ENCODE measurements at places on chromosomes 1 and 21.
A peak's percentile ranks its signal among the peaks of the same experiment; 100 is the strongest.

DNA sequence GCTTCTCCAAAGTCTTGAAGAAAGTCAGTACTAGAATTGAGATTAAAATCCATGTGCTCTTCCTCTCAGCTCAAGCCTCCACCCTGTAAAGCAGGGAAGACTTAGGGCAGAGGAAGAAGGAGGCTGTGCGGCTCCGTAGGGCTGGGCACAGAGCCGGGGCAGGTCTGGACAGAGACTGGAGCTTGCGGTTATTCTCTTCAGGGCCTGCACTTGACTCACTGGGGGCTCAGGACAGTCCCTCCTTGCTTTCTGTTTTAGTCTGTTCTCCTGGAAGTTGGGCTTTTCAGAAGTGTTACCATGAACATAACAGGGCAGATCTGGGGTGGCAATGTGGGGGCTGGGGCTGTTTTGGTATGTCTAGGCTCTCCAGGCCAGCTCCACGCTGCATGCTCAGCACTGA, 21.6 kb upstream of the TRABD2B start:
- DNase-seq = no peak

- DNase-seq = no peak
Observed at GRCh38 chr1:29664711-29665110, 428.4 kb downstream of the PTPRU start.

DNA sequence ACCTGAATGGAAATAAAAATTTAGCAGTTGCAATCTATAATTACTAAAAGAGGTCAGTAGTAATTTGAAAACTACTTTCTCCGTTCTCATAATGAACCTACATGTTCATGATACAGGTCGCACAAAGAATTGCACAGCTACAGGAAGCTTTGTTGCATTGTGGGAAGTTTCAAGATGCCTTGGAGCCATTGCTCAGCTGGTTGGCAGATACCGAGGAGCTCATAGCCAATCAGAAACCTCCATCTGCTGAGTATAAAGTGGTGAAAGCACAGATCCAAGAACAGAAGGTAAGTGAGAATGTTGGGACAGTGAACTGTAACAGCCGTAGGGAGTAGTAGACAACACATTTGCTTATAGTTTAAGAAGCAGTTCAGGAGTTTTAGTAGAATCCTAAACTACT, 68.8 kb upstream of the BMP8A start:
- DNase-seq = no peak

DNA sequence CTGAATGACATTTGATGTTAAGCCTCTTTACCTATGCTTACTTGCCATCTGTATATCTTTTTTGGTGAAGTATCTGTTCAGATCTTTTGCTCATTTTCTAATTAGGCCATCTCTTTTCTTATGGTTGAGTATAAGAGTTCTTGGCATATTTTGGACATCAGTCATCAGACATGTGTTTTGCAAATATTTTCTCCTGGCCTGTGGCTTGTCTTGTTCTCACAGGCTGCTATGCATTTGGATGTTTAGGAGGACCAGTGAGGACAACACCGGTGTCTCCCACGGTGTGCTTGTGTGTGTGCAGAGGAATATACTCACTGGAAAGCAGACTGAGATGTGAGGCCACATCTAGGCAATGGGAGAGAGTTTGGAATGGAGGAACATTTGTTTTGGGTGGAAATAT, 87.1 kb upstream of the LYST start:
- DNase-seq = no peak

DNA sequence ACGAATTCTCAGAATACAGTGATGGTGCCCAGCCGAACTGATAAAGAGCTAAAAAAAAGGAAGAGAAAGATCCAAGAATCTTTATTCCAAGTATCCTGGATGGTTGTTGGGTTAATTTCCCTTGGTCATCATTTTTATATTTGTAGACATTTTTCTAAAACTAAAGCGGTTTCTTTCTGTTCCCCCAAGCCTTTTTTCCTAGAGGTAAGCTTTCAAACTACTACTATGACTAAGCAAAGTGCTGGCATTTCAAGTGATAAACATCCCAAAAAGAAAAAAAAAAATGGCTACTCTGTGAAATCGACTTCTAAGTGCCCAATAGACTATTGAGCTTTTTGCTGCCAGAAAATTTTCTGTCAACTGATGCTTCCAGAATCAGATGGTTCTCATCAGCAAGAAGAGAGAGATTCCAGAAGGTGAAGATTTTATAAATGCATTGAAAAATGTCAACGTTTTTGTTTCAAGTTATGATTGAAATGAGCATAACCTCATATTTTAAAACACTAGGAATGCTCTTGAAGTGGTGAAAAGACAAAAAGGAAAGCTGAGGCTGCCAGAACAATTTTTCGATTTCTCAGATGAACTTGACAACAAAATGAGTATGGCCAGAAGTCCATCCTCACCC, 96.1 kb upstream of the ZC3H11B start:
- no peak for DNase-seq

DNA sequence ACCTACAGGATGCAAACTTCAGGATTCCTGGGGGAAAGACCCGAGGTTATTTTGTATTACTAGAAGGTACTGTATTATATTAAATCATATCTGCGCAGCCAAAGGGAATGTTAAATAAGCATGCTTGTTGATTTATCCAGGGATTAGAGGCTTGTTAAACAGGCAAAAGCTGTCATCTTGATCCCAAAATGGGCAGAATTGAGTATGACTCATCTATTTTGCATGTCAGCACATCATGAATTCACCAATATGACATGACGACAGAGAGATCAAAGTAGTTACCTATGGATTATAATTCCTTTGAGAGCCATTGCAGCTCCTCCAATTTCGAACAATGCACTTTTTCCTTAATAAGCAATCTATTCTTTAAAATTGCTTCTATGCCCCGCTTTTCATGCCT, 66.1 kb downstream of the TBX15 start:
- no peak for DNase-seq

DNA sequence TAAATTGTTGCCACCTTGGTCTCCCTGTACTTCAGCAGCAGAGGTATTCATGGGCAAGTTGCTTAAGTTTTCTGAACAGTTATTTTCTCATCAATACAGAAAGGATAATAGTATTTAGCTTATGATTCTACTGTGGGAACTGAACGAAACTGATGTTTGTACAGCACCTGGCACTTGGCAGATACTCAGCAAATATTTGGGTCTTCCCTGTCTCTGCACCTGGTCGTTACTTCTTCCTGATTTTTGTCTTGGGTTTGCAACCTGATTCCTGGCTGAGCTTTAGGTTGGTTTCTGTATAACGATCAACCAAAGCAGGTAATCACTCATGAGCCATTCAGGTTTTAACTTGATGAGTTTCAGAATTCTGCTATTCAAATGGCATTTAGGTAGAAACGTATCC, 490.6 kb downstream of the KIF26B start:
- no peak for DNase-seq

GRCh38 chr1:185917646-185918045, 183.5 kb downstream of the HMCN1 start:
- no peak for DNase-seq

- no peak for DNase-seq
Observed at GRCh38 chr21:32186804-32187203, 92.0 kb downstream of the MIS18A start.

DNA sequence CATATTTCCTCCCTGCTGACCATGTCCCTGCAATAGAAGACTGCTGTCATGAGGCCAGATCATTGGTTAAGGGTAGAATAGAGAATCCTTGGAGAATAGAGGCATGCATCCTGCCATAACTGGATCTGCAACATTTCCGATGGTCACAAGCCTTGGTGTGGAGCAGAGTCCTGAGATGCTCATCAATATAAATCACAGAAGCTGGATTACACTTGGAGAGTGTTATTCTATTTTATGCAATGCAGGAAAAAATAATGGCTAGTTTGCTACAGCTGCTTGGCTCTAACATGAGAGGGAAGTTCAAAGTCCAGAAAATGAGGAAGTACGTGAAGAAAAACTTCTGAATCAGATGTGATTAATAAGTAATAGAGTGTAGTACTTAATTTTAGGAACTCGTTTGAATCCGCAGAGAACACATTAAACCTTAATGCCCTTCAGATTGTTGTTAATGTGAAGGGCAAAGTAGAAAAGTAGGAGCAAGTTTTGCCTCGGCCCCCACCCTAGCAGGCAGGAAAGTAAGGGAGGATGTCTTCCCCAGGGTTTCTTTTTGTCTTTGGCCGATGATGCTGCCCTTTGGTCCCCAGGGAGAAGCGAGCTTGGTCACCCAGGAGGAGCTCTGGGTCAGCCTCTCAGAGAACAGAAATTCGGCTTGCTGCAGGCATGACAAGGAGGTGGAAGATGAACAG, 59.5 kb downstream of the KCNK1 start:
- DNase-seq = no peak

DNA sequence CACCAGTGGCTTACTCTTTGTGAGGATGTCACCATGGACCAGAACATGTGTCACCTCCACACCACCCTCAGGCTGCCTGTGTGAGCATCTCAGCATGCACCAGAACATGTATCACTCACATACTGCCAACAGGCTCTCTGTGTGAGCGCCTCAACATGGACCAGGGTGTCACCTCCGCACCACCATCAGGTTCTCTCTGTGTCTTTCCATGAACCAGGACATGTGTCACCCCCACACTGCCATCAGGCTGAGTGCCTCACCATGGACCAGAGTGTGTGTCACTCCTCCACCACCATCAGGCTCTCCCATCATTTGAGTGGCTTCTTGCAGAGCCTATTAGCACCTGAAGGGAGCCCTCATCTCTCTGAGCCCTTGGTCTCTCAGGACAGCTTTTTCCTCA, 125.2 kb downstream of the ZNF648 start:
- DNase-seq = no peak

DNA sequence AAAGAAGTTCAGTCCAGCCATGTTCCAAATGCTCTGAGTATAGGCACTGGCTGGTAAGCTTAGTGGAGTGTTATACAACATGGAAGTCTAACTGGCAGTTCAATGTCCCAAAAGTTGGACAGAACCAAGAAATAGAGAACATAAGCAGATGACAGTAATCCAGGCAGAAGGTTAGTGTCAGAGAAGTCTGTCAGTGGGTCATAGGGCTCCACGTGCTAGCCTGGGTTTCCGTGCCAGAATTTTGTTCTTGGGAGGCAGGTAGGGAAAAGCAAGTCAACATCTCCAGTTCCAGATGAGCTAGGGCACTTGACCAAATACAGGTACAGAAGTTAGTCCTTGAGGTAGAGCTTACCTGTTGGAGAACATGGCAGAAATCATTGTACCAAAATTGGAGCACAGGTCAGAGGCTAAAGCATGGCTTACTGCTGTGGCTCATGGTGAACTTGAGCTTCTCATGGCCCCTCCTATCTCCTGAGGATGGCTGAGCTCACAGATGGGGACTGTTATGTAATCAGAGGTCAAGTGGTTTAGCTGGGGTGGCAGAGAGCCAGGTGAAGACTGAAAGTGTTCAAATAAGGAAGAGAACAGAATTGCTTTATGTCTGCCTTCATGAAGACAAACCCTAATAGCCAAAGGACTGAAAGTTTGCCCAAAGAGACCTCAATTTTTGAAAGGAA, 170.8 kb downstream of the NFIA start:
- peak; percentile 94 for DNase-seq

DNA sequence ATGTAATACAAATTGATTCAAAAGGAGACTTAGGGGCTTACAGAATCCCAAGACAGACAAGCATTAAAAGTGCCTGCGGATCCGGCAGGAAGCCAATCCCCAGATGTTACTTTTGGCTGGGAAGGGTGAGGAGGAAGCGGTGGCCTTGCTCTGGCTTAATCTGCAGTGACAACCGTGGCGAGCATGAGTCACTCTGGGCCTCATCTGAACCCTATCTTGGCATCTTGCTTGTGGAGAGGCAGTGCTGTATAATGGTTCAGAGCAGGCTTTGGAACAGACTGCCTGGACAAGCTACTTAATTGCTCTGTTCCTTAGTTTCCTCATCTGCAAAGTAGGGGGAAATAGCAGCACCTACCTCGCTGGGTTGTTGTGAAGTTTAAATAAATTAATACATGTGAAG, 74.1 kb downstream of the XCL2 start:
- DNase-seq = peak; percentile 88

GRCh38 chr21:37060296-37060695, 12.6 kb downstream of the PIGP start:
- peak; percentile 48 for DNase-seq

DNA sequence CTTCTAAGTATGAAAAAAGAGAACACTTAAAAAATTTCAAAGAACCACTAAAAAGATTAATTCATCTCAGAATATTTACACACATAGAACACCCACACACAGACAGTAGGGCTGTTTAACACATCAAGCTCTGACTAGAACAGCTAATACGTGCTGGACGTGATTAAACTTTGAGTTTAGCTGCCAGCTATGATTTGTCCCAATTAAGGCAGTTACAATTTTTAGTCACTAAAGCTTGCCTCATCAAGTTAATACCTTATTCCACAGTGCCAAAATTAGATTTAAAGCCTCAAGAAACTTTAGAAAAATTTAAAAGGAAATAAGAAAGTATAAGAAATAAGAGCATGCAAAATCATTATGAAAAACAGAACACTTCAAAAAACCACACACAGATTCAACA, 18.9 kb downstream of the SLC16A1 start:
- DNase-seq = no peak

- DNase-seq = no peak
Observed at GRCh38 chr1:227378871-227379554, 60.7 kb upstream of the CDC42BPA start.

GRCh38 chr1:190847166-190847565, 369.5 kb upstream of the BRINP3 start:
- no peak for DNase-seq

DNA sequence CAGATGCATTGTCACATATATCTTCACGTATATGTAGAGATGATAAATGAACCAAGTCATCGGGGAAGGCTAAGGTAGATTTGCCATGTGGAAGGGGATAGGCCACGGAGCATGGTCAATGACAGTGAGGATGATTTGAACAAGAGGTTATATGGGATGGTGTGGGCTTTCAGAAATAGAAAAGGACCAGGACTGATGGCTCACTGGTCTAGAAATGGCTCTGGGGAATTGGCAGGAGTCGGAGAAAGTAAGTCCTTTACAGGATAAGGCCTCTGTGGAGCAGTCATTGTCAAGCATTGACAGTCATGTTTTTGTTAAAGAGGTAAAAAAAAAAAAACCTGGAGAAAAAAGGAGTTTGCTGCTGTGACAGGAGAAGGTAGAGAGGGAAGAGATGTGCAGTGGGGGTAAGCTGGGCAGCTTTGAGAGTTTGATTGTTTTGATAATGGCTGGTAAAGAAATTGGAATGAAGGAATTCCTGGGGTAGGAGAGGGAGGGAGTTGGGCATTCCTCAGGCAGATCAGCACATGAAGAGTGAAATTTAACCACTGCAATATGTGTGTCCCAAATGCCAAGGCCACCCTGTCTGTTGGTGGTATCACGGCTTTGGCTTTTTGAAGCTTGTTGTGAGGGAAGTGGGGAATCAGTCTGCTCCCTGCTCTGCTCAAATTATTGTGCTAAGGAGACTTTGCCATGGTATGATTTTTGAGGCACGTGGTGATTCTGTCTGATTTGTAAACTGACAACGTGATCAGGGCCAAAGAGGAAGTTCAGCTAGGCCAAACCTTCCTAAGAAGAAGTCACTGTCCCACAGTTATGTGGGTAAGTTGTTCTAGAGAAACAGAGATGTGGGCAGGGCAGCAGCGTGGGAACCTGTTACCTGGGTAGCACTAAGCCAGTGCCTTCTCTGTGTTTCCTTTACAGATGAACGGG, 26.0 kb downstream of the MACF1 start:
- no peak for DNase-seq

GRCh38 chr1:119794230-119794875, 16.9 kb downstream of the REG4 start:
- no peak for DNase-seq

- no peak for DNase-seq
Observed at GRCh38 chr21:30719401-30719800, 824 bp upstream of the KRTAP21-3 start.

Data from tibial artery (tissue), 4 donors.